Esophagus squamous epithelium (tissue), 5 donors: ENCODE measurements at places on chromosomes 1 and 21.

- no peak for DNase-seq
These were observed 42.0 kb downstream of the UBIAD1 start for GRCh38 chr1:11314959-11315358.

GRCh38 chr1:93635614-93636543 is 45.8 kb downstream of the BCAR3 start:
- no peak for DNase-seq

DNA sequence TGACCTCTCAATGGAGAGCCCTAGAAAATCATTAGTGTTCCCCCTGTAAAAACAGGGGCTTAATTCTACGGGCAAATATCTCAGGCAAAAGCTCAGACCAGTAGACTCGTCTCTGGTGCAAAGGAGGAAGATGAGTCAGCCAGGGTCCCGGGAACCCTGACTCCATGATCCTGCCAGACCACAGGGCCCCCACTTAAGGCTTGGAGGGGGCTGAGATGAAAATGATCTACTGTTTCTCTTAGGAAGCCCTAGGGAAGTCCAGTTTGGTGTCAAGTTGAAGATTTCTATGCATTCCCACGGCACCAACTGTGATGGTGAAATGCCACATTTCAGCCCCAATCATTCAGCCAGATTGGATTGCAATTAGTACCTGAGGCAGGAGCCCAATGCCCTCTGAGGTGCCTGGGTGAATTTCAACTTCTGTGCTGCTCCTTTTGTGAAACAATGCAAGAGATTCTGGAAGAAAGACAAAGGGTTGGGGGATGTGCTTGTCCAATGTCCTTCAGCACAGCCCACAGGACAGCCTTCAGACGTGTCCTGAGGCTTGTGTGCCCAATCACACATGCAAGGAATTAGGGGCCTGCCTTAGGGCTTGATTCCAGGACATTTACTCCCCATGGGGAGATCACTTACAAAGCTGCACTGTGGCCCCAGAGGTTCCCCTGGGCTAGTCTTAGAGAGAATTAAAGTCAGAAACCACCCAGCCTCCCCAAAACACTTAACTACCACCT is 18.1 kb downstream of the NAV1 start:
- DNase-seq = no peak

DNA sequence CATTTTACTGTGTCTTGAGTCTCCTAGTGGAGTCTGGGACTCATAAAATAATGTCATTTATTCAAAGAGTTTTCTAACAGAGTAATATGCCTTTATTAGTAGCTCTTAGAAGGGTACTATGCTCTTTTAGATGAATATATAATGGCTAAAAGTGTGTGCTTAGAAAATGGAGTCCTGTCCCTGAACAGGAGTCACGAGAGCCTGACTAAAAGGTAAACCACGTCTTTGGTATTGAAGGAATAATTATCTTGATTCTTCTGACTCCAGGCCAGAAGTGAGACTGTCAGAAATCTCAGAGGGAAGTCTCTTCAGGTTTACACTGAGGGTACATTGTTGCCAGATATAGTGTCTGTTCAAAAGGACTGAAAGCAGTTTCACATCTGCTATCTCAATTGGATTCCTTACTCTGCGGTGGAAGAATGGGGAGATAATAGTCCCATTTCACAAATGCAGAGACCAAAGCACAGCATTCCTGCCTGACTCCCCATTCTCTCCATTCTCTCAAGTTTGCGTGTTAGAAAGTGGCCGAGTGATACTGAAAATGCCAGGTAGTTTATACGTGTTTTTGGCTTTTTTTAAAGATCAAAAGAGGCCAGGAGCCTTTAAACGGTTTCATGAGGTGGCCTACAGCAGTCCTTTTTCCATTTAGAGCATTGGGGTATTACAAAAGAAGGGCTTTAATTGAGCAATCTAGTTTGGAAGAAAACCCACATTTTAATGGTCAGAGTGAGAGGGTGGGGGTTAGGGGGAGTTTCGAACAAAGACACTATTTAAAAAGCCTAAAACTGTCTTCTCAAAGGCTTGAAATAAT is 176.6 kb downstream of the VPS13D start:
- no peak for DNase-seq

GRCh38 chr1:151961833-151962232 is 31.8 kb downstream of the S100A10 start:
- DNase-seq = no peak

- no peak for DNase-seq
These were observed 35.9 kb upstream of the PTGFRN start for GRCh38 chr1:116873680-116874271.

DNA sequence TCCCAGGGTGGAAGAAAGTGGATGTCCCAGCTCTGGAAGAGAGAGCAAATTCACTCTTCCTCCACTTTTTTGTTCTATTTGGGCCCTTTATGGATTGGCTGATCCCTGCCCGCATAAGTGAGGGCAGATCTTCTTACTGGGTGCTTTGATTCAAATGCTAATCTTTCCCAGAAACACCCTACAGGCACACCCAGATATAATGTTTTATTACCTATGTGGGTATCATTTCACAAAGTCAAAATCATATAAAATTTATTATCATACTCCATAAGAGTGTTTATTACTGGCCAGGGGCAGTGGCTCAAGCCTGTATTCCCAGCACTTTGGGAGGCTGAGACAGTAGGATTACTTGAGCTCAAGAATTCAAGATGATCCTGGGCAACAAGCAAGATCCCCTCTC is 16.9 kb upstream of the PLA2G4A start:
- no peak for DNase-seq

GRCh38 chr1:79695138-79695537 is 688.6 kb upstream of the ADGRL4 start:
- no peak for DNase-seq

- no peak for DNase-seq
These were observed 51.1 kb downstream of the ZNF326 start for GRCh38 chr1:90045853-90046563.

- no peak for DNase-seq
These were observed 5.6 kb downstream of the KIFAP3 start for GRCh38 chr1:170068923-170069322.

DNA sequence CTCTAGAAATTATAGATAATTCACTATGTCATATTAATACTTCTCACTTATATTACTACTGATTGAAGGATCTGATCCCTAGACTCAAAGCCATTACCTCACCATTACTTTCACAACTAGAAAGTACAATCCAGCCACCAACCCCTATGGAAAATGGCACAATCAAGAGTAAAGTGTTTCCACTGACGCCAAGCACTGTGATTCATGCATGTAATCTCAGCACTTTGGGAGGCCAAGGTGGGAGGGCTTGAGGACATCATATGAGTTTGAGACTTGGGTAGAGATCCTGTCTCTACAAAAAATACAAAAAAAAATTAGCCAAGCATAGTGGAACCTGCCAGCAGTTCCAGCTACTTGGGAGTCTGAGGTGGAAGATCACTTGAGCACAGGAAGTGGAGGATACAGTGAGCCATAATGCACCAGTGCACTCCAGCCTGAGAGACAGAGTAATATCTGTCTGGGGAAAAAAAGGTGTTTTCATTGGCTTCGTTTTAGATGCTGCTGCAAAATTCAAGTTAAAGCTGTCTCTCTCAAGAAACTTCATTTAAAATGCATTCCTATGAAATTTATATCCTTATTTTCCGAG is 126.5 kb downstream of the AKT3 start:
- DNase-seq = no peak

DNA sequence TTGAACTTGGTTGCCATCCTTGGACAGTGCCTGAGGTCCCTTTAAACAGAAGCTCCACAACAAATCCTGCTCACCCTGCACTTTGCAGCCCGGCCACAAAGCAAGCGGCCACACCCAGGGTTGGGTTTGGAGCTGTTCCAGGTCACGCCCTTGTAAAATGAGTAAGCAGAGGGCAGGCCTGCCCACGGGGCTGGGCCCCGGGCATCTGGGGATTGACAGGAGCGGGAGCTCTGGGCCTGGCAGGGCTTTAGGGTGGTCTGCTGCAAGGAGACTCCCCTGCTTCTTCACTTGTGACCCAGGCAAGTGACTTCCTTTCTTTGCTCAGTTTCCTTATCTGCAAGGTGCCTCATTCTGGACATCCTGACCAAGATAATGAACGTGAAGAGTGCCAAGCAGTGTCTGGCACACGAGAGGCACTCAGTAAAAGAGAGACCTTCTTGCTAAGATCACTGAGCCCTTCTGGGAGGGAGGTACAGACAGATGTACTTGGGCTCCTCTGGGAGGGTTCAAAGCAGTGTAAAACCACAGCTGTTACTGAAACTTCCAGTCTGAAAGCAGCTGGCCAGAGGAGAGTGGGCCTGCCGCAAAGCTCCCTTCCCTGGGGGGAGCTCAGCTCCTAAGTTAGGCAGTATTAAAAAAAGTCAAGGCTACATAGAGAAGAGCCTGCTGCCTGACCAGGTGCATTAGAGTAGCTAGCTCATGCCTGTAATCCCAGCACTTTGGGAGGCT is 2.6 kb downstream of the E2F2 start:
- DNase-seq = no peak

DNA sequence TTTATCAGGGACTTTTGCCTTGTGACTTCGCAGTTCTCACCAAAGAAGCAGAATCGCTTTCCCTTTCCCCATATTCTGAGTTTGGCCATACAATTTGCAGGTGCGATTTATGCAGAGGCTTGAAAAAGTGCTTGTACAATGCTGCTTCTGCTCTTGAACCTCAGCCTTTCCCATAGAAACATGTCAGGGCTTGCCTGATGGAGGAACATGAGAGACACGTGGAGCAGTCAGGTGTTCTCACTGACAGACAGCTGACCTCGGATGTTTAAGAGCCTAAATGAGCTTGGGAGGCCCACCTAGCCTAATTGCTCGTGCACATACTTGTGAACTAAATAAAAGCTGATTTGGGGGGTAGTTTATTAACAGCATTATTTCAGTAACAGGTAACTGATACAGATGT is 290.0 kb downstream of the S1PR1 start:
- DNase-seq = no peak

DNA sequence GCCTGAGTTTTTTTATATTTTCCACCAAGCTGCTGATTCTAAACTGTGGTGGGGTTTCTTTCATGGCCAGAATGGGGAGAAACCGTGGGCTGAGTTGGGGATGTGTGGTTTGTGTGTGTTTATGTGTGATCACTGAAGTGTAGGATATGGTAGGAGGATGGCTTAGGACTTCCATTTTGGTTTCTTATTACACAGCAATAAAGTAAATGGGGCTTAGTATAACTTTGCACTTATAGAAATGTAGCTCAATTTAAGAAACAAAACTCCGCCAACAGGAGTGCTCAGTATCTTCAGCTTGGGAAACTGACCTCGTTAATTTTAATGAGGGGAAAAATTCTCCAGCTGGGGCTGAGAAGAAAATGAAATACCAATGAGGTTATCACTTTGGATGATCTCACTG is 77.8 kb downstream of the PBX1 start:
- DNase-seq = no peak

- DNase-seq = no peak
These were observed 22.1 kb downstream of the NEK2 start for GRCh38 chr1:211653293-211653692.

DNA sequence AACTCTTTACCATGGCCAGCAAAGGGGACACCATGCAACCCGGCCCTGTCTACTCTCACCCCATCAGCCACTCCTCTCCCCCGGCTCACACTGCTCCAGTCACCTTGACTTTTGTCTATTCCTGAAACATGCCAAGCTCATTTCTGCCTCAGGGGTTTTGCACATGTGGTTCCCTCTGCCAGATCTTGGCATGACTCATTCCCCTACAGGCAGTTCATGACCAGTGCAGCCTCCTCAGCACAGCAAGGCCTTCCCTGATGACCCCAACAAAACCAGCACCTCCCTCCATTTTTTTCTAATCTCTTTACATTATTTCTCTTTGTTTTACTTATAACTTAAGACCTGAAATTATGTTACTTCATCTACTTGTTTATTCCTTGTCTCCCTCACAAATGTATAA is 58.6 kb upstream of the GJB5 start:
- DNase-seq = no peak

GRCh38 chr1:171389171-171389570 is 75.2 kb downstream of the FMO4 start:
- no peak for DNase-seq

DNA sequence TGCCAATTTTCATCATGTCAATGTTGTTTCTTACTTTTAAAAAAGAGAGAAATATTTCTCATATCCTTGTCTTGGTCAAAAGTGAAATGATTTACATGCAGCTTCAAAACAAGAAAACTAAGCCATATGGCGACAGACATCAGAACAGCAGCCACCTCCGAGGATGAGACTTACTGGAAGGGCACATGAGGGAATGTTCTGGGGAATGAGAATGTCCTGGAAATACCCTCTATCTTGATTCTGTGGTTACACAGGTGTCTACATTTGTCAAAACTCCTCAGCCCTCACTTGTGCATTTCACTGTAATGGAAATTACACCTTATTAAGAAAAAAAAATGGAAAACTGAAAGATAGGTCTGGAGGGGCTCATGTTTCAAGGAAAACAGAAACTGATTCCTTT is 14.2 kb upstream of the ECE1 start:
- no peak for DNase-seq

GRCh38 chr21:26761174-26761915 is 83.9 kb downstream of the ADAMTS1 start:
- DNase-seq = no peak

- no peak for DNase-seq
These were observed 2.1 kb downstream of the ZFP69 start for GRCh38 chr1:40479156-40479555.

DNA sequence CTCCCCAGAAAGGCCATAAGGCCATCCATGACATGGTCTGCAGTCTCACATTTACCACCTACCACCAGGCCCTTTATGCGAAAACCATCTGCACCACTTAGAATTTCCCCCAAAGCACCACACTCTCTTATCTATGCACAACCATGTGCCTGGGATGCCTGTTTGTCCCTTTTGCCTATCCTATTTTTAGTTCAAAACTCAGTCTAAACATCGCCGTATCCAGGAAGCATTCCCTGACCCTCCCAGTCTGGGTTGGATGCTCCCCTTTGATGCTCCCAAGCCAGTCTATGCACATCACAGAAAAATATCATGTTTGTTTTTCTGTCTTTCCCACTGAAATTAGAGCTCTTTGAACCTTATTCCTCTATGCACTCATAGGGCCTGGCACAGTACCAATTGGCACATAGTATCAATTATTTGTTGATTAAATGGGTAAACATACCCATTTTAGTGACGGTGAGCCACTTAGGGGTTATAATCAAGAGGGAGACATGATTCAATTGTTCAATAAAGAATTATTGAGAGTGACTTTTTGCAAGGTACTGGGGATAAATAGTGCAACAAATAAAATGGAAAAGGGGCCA is 6.7 kb downstream of the MPL start:
- no peak for DNase-seq

DNA sequence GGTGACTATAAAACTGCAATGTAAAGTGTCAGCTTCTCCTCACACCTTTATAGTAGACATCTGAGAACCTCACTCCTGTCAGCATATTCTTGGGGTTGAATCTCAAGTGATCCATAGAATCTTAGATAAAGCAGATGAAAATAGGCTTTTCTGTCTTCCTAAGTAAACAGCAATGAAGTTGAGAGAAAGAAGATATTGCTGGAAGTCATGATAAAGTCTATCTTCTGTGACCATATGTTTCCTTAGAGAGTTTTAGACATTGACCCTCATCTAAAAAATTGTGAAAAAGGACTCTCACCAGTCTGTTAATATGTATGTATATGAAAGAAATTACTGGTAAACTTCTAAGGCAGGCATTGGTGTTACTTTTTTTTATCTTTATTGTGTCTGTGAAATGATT is 66.8 kb downstream of the LIPI start:
- no peak for DNase-seq
